ENCODE measurements at places on chromosomes 2 and 18. TPM values are rescaled to one million over a fixed set of nuclear protein-coding genes. Genes with fewer than 3 reads are reported as not detected.

Gene SLC39A6
- total RNA-seq = 44.2 TPM

Gene MTERF4
- total RNA-seq = 39.1 TPM

Gene HOXD13
- total RNA-seq = not detected

Gene EMX1
- 4.0 TPM for total RNA-seq

Gene TMEM178A
- 2.0 TPM for total RNA-seq

Gene CERS6
- total RNA-seq = 31.8 TPM

Gene IL18R1
- total RNA-seq = 51.9 TPM

Gene AGXT
- total RNA-seq = not detected

Gene PIKFYVE
- total RNA-seq = 39.2 TPM

Gene TMEM182
- 1.3 TPM for total RNA-seq

Gene CYS1
- total RNA-seq = 2.7 TPM

Gene KCNIP3
- 7.1 TPM for total RNA-seq

Gene CABLES1
- total RNA-seq = 24.4 TPM

Gene RAB3GAP1
- total RNA-seq = 43.8 TPM

Gene CXCR2
- total RNA-seq = 1.9 TPM

Gene SKOR2
- total RNA-seq = not detected

Gene RUFY4
- 0.95 TPM for total RNA-seq

Gene CCL20
- total RNA-seq = not detected

Gene MYOM1
- 2.6 TPM for total RNA-seq

Gene CHST9
- total RNA-seq = not detected

Gene SP140
- 4.7 TPM for total RNA-seq

Gene UGT1A8
- total RNA-seq = not detected

Gene DNAJB2
- 56.6 TPM for total RNA-seq

Gene GALNT3
- total RNA-seq = 2.7 TPM

Gene DYNAP
- not detected for total RNA-seq

Gene PIEZO2
- total RNA-seq = 11.7 TPM

Gene COL4A4
- total RNA-seq = 1.9 TPM

Gene MRPL30
- total RNA-seq = 22.6 TPM

Gene SCN2A
- total RNA-seq = 0.56 TPM

Gene RTP5
- total RNA-seq = 0.96 TPM

Gene DNER
- 3.1 TPM for total RNA-seq

Gene REG3A
- not detected for total RNA-seq

Gene NAT8
- not detected for total RNA-seq

Gene CPLX4
- not detected for total RNA-seq

Gene ANKZF1
- 15.7 TPM for total RNA-seq

Gene GRP
- not detected for total RNA-seq

Gene NDC80
- not detected for total RNA-seq

Gene GPBAR1
- 24.7 TPM for total RNA-seq

Gene POMC
- 36.4 TPM for total RNA-seq

Gene DLX1
- total RNA-seq = not detected

All from omental fat pad (tissue), 4 donors.